ENCODE measurements at places on chromosomes 3 and 15. TPM values are rescaled to one million over a fixed set of nuclear protein-coding genes. Genes with fewer than 3 reads are reported as not detected.
A peak's percentile ranks its signal among the peaks of the same experiment; 100 is the strongest.

DNA sequence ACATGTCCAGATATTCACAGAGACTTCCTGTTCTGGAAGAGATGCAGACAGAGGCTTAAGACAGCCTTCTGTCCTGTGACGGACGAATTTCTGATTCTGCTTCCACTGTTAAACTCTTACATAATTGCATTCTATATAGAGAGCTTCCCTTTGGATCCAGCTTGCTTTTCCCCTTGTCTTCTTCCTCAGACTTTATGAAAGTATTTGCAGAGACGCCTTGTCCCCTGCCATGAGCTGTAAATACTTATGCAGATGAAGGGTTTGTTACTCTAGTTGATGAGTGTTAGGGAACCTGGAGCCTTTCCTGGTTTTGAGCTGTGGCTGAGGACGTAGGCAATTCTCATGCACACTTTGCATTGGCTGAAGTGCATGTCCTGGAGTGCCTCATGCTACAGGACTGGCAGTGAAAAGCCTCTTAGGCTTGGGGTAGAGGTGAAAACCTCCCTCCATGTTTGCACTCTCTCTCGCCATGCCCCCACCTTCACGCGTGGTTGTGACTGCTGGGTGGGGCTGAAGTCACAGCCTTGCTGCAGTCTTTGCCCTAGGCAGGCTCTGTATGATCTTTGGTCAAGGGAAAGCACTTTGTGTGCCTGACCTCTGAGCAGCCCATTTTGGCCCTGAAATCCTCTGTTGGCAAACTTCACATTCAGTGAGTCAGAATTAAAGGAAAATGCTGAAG lies 286.6 kb downstream of the PTPRG start:
- no peak for DNase-seq
- peaks cover 1% of the 10 kb centered on the region for H3K4me1 ChIP-seq
- H3K27ac ChIP-seq: peak overlapping the region; percentile 52
- H3K4me3 ChIP-seq: no peak overlapping the region

GRCh38 chr3:4866866-4867265 lies 112.4 kb upstream of the BHLHE40 start:
- H3K4me3 ChIP-seq: no peak overlapping the region
- DNase-seq: no peak
- no peak overlapping the region for H3K27ac ChIP-seq
- H3K4me1 ChIP-seq: no peaks in the 10 kb centered on the region
- H3K27me3 ChIP-seq: no peaks in the 10 kb centered on the region
- no peaks in the 10 kb centered on the region for H3K36me3 ChIP-seq

GRCh38 chr3:19348941-19349564 lies 200.7 kb downstream of the KCNH8 start:
- H3K36me3 ChIP-seq: no peaks in the 10 kb centered on the region
- no peak for DNase-seq
- peaks cover 2% of the 10 kb centered on the region for H3K4me1 ChIP-seq
- H3K27me3 ChIP-seq: no peaks in the 10 kb centered on the region
- no peak overlapping the region for H3K27ac ChIP-seq
- no peak overlapping the region for H3K4me3 ChIP-seq

DNA sequence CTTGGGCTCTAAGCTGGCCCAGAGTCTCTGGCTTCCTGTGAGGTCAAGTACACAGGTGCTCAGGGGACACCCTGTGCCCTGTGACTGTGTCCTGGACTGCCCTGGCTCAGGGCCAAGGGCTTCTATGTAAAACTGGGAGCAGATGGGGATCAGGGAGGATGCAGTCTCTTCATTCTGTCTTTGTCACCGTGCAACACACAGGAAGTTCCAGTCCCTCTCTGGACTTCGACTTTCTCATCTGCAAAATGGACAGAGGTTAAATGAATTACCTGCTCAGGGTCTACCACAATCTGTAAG lies 61.9 kb upstream of the TLE3 start:
- H3K4me1 ChIP-seq: no peaks in the 10 kb centered on the region
- H3K4me3 ChIP-seq: no peak overlapping the region
- H3K36me3 ChIP-seq: no peaks in the 10 kb centered on the region
- H3K27ac ChIP-seq: no peak overlapping the region

Gene HCN4
- total RNA-seq: not detected

Gene PLA2G4D
- total RNA-seq: not detected

Gene GOLGA8G
- not detected for total RNA-seq

DNA sequence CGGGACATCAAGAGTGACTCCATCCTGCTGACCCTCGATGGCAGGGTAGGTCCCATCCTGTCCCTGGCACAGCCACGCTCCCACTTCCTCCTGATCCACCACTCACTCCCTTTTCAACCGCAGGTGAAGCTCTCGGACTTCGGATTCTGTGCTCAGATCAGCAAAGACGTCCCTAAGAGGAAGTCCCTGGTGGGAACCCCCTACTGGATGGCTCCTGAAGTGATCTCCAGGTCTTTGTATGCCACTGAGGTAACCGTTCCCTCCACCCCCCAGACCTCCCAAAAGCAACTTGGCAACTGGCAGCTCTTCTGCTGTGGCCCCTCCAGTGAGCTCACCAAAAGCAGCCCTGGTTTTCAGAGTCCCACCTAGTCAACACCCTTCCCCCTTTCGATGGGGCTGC lies 9.4 kb downstream of the ANKRD63 start:
- no peaks in the 10 kb centered on the region for H3K4me1 ChIP-seq
- no peaks in the 10 kb centered on the region for H3K36me3 ChIP-seq
- H3K27me3 ChIP-seq: no peaks in the 10 kb centered on the region
- DNase-seq: no peak
- H3K27ac ChIP-seq: no peak overlapping the region

GRCh38 chr3:95705786-95706418 lies 1108.5 kb upstream of the EPHA6 start:
- no peaks in the 10 kb centered on the region for H3K36me3 ChIP-seq
- no peaks in the 10 kb centered on the region for H3K4me1 ChIP-seq
- no peak overlapping the region for H3K27ac ChIP-seq
- no peak for DNase-seq

DNA sequence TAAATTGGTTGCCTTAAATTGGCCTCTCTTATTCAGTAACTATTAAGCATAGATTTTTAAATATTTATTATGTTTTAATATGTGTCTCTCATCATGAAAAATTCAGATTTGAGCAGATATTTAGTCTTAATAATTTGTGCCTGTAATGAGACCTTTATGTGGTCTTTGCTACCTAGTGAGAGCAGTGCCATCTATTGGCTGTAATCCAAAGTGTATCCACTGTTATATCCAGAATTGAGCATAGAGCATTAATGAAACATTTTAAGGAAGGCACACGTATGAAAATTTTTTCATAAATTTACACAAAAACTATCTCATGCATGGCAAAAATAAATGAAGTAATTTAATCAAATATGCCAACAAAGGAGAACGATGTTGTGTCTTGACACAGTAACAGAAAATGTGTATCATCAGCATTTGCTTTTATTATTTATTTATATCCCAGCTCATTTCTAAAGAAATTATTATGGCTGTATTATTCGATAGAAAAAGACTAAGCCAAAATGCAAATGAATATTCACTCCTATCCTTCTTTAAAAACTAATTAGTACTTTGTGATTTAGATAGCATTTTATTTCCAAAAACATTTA lies 203.5 kb downstream of the RSRC1 start:
- DNase-seq: no peak
- H3K4me3 ChIP-seq: no peak overlapping the region
- H3K27ac ChIP-seq: no peak overlapping the region
- no peaks in the 10 kb centered on the region for H3K27me3 ChIP-seq

Gene GABRG3
- not detected for total RNA-seq

Gene CACNA2D2
- 3.2 TPM for total RNA-seq

GRCh38 chr3:126621171-126621570 lies 33.8 kb downstream of the TXNRD3 start:
- H3K4me1 ChIP-seq: no peaks in the 10 kb centered on the region
- H3K4me3 ChIP-seq: no peak overlapping the region
- H3K27me3 ChIP-seq: no peaks in the 10 kb centered on the region

DNA sequence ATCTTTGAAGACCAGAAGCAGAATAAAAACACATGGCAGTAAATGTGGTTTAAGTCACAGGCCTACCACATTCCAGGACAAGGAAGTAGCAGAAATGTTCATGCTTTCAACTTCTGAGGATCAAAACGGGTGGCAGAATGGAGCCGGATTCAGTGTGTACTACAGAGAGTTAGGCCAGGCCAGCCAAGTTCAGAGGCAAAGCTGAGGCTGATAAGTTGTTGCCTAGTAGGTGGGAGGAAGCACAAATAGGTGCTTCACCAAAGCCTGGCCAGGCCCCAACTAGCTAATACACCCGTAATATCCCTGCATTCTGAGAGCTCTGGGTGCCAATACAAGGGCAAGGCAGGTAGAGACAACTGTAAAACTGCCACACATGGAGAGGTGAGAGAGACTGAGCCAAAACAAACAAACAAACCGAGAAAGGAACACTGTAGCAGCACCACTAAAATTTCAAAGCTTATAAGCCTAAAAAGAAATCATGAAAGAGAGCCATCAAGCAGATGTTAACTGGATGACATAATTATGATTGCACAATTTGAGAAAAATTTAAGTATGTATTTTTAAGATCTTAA lies 156.4 kb upstream of the CBLB start:
- no peak overlapping the region for H3K4me3 ChIP-seq
- H3K36me3 ChIP-seq: no peaks in the 10 kb centered on the region
- DNase-seq: peak; percentile 46
- H3K4me1 ChIP-seq: no peaks in the 10 kb centered on the region

DNA sequence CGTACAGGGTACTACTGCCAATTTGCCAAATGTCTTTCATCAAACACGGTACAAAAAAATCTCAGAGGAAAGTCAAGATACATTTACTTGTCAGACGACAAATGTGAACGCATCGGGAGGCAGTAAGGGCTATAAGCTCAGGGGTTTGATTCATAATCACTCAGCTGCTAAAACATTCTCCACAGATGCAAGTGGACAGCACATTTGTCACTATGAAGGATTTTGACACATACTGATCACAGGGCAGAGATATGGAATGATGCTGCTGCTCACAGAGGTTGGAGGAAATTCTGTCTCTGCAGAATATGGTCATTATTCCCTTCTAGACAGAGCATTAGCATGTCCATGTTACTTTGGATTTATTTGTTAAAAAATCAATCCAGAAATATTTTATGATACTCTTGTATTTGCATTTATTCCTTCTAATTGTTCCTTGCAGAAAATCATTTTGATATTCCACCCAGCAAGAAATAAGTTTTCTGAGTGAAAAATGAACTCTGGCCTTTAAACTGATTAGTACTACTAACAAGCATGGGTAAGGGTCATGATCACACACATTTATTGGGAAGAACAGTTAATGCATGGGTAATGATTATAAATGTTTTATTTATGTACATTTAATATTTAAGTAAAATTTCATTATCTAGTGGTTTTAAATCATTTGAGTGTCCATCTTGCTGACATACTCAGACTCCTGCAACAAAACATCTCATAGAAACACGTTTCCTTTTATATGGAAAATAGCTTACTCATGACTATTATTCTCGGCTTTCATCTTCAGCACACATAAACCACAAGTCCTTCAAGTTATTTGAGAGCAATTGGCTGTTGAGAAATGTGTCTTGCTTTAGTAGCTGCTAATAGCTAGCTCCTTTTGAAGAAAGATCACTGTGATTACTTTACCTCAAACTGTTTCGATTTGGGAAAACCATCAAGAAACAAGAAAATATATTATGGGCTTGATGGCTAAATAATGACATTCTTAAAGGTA lies 559.3 kb downstream of the MECOM start:
- DNase-seq: no peak
- H3K4me3 ChIP-seq: no peak overlapping the region
- H3K36me3 ChIP-seq: no peaks in the 10 kb centered on the region
- H3K27me3 ChIP-seq: no peaks in the 10 kb centered on the region

DNA sequence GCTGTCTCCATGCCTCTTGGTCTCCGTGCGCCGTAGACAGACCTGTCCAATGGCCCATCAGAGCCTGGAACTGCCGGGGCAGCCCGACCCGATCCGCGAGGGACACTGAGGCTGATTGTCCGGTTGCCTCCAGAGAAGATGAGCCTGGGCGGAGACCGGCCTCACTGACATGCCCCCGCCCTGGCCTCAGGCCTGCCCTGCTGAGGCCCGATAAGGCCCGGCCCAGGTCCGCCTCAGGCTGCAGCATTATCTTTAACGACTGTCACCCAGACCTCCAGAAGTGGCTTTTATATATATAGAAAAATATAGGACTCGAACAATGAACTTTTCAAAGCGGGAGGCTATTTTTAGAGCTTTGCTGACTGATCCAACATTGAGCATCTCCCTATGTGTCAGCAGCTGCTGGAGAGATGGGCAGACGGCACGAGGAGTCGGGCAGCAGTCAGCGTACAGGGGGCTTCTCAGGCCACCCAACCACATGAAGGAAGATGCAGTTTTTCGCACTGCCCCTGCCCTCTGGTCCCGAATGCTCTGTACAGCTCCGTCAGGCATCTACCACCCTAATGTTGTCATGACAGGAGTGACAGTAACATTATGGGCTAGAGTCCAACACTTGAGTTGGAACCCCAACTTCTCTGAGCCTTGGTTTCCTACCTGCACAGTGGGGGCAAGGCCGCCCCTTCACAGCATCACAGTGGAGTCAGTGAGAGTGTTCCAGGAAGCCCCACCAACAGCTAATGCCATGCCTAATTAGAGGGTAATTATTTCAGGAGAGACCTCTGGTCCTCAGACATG lies 112.0 kb upstream of the RPL32 start:
- no peak for DNase-seq
- peaks cover 17% of the 10 kb centered on the region for H3K4me1 ChIP-seq
- H3K4me3 ChIP-seq: no peak overlapping the region

GRCh38 chr3:123543950-123544349 lies 40.9 kb downstream of the HACD2 start:
- H3K4me3 ChIP-seq: no peak overlapping the region
- no peaks in the 10 kb centered on the region for H3K36me3 ChIP-seq

DNA sequence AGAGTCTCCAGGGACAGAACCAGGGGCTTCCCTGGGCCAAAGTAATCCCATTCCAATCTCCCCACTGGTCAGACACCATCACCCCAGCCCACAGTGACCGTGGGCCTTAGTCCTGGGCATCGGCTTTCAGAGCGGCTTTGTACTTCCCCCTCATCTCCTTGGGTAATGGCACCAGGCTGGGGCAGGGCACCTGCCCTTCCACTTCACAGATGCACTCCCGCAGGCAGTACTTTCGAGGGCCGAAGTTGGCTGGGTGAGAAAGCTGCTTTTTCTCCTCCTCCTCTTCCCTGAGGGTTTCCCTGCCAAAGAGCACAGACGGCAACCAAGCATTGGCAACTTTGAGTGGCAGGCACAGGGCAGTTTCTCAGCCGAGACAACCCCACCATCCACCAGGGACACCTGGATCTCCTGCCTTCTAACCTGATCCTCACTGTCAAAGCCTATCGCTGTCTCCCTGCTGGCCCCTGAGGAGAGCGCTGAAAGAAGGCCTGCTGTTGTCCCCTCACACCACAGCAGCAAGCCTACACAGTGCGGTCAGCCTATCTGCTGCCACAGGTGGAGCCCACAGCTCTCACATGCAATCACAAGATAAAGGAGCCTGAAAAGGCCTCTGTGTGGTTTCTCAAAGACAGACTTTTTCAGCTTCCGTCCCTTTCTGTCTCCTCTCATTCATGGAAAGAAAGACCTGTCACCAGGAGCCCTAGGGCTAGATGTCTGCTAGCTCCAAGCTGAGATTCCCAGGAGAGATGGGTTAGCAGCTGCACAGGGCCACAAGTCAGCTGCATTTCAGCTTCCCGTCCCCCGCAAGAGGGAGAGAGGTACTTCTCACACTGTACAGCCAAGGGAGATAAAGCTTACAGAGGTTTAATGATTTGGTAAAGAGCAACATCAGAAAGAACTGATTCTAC lies 12.5 kb downstream of the MRPS25 start:
- H3K4me3 ChIP-seq: no peak overlapping the region
- H3K36me3 ChIP-seq: peaks cover 2% of the 10 kb centered on the region
- no peaks in the 10 kb centered on the region for H3K4me1 ChIP-seq
- H3K27ac ChIP-seq: no peak overlapping the region

Gene PRKAR2A
- total RNA-seq: 52.8 TPM
